NCI-H2107 (cell line): ENCODE measurements at places on chromosomes 2 and 18.

DNA sequence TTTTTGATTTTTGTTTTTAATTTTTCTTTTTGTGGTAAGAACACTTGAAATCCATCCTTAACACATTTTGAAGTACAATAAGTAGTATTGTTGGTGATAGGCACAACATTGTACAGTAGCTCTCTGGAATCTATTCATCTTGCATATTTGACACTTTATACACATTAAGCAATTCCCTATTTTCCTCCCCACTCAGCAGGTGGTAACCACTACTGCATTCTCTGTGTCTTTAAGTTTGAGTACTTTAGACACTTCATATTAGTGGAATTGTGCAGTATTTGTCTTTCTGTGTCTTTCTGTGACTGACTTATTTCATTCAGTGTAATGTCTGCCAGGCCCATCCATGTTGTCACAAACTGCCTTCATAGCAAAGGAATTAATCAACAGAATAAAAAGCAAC, 471.7 kb upstream of the CDH20 start:
- no peak for DNase-seq

DNA sequence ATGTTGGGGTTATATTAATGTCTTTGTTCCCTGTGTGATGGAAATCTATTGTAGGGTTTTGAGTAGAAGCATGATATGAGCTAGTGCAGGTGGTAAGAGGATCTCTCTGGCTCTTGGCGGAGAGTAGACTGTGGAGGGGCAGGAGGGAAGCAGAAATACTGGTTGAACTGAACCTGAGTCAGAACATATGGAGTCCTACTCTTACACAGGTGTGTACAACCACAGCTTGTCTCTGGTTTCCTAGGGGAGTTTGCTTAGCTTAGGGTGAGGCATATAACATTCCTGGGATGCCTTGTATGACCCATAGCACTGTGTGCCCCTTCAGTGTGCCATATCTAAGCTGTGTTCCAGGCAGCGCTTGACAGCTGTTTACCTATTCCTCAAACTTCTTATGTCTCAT, 97.3 kb upstream of the GCFC2 start:
- DNase-seq = no peak

- DNase-seq = peak; percentile 74
Measured at GRCh38 chr18:50507120-50507590, 52.7 kb upstream of the MAPK4 start.

- DNase-seq = no peak
Measured at GRCh38 chr2:60925994-60926740, 44.8 kb downstream of the REL start.

- no peak for DNase-seq
Measured at GRCh38 chr2:15810477-15811150, 129.7 kb upstream of the MYCN start.

GRCh38 chr18:45828917-45829811, 3.7 kb downstream of the SIGLEC15 start:
- DNase-seq = peak; percentile 31
